ENCODE measurements at places on chromosomes 12 and 14. TPM values are rescaled to one million over a fixed set of nuclear protein-coding genes. Genes with fewer than 3 reads are reported as not detected.

Gene IQSEC3
- polyA plus RNA-seq = 4.5 TPM

Gene CEP170B
- polyA plus RNA-seq = 8.1 TPM

DNA sequence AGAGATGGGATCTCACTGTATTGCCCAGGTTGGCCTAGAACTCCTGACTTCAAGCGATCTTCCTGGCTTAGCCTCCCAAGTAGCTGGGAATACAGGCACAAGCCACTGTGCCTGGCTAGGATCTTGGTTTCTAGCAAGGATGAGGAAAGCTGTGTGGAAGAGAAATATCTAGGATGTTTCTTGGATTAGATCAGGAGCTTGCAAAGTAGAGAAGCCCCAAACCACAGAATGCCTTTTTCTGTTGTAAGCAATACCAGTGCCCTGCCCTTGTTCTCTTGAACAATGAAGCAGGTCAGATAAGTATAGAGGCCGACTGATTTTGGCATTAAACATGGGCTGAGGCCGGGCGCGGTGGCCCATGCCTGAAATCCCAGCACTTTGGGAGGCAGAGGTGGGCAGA lies 44.3 kb upstream of the STRN3 start:
- DNase-seq = no peak

DNA sequence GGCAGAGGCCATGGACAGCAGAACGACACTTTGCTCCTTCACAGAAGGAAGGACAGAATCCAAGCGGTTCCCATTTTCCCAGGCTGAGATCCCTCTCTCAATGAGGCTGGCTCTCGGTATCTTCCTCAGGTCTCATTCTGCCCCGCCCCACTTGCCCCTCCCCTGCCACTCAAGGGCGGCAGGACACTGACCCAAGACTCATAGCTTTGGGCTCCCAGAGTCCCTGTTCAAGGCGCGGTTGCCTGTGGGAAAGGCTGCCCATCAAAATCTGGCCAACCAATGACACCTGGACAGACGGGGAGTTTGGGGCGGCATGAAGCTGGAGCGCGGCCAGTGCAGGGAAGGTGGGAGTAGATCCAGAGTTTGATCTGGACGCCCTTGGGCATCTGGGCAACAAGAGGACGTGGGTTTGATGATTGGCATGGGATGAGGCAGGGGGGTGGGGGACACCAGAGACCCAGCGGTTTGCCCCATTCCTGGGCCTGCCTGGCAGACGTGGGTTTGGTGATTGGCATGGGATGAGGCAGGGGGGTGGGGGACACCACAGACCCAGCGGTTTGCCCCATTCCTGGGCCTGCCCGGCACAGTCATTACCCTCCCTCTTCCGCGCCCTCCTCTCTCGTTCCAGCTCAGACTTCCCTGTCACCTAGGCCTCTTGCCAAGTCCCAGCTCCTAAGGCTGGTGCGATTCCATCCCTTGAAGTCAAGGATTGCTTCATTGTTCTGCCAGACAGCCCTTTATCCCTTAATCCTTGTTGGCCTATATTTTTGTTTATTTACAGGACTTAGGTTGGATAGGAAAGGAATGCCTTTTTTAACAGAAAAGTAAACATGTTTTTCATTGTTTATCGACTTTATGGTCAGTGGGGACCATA lies 92.1 kb downstream of the NINJ2 start:
- no peak for DNase-seq

GRCh38 chr12:96224219-96224615 lies 30.0 kb downstream of the ELK3 start:
- DNase-seq = no peak

Gene PKP2
- 21.5 TPM for polyA plus RNA-seq

DNA sequence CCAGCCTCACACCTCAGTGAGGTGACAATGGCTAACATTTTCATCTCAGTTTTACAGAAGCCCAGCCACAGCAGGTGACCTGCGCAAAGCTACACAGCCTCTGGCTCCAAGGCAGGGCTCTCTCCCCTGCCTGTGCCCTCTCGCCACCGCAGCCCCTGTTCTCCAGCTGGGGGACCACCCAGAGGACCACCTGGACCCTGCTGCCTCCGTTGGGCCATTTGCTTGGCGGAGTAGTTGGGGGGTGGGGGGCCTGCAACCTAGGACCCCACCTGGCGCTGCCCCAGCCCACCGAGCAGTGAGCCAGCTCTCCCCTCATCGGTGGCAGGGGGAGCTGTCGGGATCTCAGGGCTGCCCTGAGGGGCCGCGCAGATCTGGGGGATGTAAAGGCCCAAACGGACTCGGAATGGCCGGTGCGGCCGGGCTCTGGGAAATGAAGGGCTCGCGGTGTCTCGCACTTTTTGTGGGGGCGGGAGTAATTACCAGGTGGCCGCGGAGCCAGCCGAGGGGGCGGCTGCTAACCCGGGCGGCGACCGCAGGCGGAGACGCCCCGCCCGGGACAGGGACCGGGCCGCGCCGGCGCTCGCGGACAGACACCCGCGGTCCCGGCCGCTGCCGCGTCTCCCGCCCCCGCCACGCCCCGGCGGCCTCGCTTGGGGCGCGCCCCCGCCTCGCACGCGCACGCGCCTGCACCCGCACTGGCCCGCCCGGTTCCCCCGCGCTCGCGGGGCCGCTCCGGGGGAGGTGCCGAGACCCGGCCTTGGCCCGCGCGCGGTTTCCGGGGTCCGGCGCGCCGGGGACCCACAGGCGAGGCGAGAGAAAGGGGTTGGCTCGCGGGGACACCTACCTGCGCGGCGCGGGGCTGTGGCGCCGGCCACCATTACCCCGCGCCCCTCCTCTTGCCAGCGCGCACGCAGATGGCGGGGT lies 8.6 kb upstream of the GPR68 start:
- DNase-seq = no peak

DNA sequence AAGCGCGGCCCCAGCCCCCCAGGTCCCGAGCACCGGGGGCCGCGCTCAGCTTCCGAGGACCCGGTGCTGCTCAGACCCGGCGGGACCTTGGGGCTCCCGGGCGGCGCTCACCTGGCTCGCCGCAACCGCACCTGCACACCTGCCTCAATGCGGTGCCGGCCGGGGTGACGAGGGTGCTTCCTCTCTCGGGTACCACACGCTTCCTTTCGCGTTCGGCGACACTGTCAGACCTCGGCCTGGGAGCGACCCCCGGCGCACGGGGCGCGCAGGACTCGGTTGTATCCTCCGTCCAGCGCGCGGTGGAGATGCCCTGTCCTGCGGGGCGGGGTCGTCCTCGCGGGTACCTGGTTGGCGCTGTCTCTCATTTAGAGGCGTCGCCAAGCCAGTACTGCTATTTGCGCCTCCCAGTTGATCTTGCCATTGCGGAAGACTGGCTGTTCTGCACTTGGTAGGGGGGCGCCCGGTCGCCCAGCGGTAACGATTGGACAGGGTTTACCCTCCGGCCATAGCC lies 718 bp downstream of the PACS2 start:
- DNase-seq = no peak

Gene KERA
- polyA plus RNA-seq = not detected

GRCh38 chr12:100919116-100919515 lies 124.5 kb downstream of the ANO4 start:
- no peak for DNase-seq
